ENCODE measurements at places on chromosomes 12 and 14.

GRCh38 chr14:88189417-88190191 lies 133.5 kb downstream of the KCNK10 start:
- DNase-seq: peak; percentile 75

DNA sequence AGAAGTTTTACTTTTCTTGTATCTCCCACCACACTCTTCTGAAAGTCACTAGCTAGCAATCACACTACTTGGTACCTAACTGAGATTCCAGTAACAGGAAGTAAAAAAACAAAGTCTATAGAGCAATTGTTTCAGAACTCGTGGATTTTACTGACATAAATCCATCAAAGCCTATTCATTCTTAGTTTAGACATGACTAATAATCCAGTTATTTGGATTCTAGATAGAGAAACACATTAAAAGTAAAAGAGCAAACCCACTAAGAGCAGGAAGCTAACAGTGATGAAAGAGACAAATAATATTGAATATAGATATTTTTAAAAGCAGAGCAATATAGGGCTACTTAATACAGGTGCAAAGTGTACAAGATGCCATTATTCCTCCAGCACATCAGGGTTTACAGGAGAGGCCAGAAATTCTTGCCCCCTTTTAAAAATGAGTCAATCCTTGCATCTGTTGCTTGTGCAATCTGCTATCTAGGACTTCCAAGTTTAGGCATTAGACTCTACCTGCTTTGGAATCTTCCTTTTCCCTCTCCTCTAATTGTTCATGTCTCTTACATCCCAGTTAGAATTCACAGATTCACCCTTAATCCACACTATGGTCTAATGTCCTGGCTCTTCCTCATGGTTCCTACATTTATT lies 6.0 kb downstream of the HEATR5A start:
- peak; percentile 58 for DNase-seq

GRCh38 chr12:117850048-117850447 lies 118.7 kb downstream of the KSR2 start:
- DNase-seq: peak; percentile 54

DNA sequence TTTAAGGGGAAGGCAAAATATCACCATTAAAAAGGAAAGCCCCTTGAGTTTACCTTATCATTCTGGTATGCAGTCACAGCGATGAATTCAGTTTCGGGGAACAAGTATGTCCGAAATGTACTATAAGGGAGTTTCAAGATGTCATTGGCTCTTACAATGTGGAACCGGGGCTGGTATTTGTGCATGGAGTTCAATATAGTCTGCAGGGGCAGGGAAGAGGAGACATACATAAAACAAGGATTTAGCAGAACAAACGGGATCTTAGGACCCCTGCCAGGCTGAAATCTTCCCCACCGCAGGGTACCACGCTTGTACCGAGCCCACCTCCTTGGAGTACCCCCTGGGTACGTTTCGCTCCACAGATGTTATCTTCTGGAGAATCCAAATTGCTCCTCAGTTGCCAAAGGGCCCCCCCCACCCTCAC lies 4.5 kb downstream of the TBX3 start:
- DNase-seq: no peak

DNA sequence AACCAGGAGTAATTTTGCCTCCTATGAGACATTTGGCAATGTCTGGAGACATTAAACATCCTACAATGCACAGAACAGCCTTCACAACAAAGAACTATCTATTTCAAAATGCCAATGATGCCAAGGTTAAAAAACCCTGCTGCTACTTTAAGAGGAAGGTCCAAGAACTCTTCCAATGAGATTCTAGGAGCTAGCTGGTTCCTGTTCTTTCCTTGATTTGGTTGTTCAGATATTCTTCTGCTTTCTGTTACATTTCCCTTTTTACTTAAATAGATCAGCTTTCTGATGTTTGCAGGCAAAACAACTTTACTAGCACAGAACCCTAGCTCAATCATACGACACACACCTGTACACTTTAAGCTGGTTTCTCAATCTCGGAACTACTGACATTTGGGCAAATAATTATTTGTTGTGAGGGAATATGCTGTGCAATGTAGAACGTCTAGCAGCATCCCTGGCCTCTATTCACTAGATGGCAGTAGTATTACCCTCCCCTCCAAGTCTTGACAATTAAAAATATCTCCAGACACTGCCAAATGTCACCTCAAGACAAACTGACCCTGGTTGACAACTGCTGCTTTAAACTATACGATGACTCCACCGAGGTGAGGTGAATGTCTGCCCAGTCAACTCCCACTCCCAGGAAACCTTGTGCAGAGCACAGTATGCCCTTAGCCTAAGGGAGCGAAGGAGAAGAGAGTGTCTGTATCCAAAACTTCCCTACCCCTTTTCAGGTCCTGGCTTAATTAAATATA lies 4.4 kb downstream of the BLTP3B start:
- peak; percentile 41 for DNase-seq

GRCh38 chr12:89468017-89468416 lies 56.6 kb downstream of the GALNT4 start:
- no peak for DNase-seq

- DNase-seq: no peak
These were observed 186.6 kb downstream of the PHLDA1 start for GRCh38 chr12:75844985-75845384.

DNA sequence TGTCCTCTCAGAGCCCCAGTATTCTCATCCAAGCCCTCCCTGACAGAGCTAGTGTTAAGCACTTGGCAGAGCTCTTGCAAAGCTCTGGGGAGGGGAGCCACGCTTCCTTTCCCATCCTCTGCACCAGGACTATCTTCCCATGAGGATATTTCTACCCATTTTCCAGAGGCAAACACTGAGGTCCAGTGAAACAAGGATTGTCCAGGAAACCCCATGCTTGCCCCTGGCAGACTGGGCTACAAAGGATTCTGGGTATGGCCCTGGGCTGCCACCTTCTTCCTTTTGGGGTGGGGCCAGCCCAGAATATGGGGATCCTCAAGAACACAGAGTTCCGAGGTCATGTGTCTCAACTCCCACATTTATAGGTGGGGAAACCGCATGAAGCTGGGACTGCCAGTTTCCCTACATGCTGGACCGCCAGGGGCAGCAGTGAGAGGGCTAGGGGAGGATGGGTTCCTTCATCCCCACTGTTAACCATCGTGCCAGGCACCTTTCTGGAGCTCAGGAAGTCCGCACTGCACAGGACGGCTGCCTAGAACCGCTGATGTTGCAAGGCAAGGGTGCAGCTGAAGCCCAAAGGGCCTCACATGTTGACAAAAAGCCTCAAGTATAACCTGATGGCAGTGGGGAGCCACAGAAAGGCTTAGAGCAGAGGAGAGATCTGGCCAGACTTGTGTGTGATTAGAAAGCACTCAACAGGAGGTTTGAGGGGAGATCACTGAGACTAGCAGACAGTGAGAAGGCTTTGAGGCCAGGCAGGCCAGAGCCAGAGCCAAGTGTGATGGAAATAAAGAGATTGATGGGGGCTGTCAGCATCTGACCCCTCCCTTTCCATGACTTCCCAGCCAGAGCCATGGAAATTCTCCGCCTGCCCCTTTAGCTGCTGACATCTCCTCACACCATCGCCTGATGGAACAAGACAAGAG lies 5.5 kb upstream of the CCDC85C start:
- no peak for DNase-seq

DNA sequence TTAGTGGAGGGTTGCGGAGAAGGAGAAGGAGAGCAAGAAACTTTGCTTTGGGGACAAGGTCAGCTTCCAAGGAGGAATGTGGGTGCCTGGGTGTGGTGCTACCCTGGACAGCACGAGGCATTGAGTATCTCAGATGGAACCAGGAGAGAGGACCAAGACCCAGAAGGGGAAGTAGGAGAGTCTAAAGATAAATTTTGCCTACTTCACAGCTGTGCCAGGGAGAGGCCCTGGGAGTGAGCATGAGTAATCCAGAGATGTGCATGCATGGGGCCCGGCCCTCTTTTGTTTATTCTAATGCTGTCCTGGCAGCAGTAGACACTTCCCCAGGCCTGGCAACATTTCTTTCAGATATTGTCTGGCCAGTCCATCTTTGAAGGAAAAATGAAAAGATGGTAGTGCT lies 49.5 kb upstream of the GNPNAT1 start:
- DNase-seq: no peak

DNA sequence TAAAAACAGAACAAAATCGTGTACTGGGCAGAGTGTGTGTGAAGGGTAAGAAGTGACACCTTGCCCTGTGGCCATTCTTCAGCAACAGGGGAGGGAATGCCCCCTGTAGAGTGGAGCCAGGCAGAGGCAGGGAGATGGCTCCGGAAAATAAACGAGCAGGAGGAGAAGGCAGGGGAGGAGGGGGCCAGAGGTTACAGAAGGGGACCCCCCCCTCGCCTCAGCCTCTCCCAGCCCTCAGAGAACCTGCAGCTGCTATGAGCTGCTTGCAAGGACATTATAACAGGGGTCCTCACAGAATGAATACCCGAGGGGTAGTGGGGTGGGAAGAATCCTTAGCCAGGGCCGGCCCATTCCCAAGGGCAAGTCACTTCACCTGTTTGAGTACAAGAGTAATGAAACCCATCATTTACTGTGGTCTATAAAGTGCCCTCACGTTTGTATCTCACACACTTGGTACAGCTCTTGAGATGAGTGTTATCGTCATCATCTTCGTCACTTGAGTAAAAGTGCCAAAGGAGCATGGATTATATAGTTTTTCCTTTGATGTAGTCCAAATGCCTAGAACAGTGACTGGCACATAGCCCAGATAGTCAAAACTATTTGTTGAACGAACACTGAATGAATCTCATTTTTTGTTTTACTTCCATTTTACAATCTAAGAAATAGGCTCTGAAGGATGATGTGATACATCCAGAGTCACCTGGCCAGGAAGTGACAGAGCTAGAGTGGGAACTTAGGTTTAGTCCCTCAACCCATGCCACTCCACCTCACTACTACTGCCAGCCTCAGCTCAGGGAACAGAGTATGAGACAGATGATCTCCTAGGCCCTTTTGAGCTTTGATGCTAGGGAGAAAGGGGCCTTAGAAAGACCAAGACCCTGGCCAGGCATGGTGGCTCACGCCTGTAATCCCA lies 14.5 kb downstream of the SCNN1A start:
- DNase-seq: no peak

Data from endothelial cell of umbilical vein (primary cell).